ENCODE measurements at places on chromosomes 12 and 14. TPM values are rescaled to one million over a fixed set of nuclear protein-coding genes. Genes with fewer than 3 reads are reported as not detected.

- DNase-seq: no peak
Measured at GRCh38 chr12:51056242-51056641, 8.1 kb downstream of the LETMD1 start.

GRCh38 chr14:99744199-99744872 lies 48.9 kb upstream of the EML1 start:
- no peak for DNase-seq

GRIP1 gene
- 3.9 TPM for polyA plus RNA-seq

CLEC2A gene
- not detected for polyA plus RNA-seq

BORCS5 gene
- 11.2 TPM for polyA plus RNA-seq

RFLNA gene
- polyA plus RNA-seq: 0.82 TPM

GDF3 gene
- 1.6 TPM for polyA plus RNA-seq

Data from kidney (tissue), 22 donors.